Tracheal epithelial cell (primary cell): ENCODE measurements at places on chromosomes 6 and 20. TPM values are rescaled to one million over a fixed set of nuclear protein-coding genes. Genes with fewer than 3 reads are reported as not detected.

Gene SEL1L2
- total RNA-seq: not detected in 2 replicates

Gene NT5DC1
- total RNA-seq: 6.4 and 6.5 TPM in 2 replicates

Gene HAO1
- total RNA-seq: not detected in 2 replicates

Gene OLIG3
- total RNA-seq: not detected in 2 replicates

Gene TRIM31
- total RNA-seq: 0.21 TPM in 1 of 2 replicates, not detected in the other

Gene DLL1
- total RNA-seq: 1.7 and 1.9 TPM in 2 replicates

Gene PRSS16
- 5.5 and 6.7 TPM in 2 replicates for total RNA-seq

Gene SHLD1
- 1.7 and 2.3 TPM in 2 replicates for total RNA-seq

Gene IBTK
- total RNA-seq: 56.1 and 68.0 TPM in 2 replicates
